WERI-Rb-1 (cell line): ENCODE measurements at places on chromosomes 5 and 9.
A peak's percentile ranks its signal among the peaks of the same experiment; 100 is the strongest.

- peak; percentile 10 for DNase-seq
These were observed 86.4 kb downstream of the ADRB2 start for GRCh38 chr5:148912714-148913398.

DNA sequence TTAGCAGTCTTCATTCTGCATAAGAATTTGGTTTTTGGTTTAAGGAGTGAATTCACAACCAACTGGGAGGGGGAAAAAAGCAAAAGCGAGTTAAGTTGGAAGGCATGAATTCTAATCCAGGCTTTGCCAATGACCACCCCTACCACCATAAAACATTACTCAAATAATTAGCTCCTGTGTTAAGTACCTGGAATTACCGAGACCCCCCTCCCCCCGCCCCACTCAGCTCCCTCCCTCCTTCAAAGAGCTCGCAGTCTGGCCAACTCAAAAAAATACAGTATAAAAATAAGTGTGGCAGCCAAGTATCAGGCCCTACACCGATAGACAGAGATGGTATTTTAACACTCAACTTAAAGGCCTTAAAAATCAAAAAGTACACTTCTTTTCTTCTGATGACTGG lies 492 bp downstream of the ATG12 start:
- DNase-seq, result no peak

DNA sequence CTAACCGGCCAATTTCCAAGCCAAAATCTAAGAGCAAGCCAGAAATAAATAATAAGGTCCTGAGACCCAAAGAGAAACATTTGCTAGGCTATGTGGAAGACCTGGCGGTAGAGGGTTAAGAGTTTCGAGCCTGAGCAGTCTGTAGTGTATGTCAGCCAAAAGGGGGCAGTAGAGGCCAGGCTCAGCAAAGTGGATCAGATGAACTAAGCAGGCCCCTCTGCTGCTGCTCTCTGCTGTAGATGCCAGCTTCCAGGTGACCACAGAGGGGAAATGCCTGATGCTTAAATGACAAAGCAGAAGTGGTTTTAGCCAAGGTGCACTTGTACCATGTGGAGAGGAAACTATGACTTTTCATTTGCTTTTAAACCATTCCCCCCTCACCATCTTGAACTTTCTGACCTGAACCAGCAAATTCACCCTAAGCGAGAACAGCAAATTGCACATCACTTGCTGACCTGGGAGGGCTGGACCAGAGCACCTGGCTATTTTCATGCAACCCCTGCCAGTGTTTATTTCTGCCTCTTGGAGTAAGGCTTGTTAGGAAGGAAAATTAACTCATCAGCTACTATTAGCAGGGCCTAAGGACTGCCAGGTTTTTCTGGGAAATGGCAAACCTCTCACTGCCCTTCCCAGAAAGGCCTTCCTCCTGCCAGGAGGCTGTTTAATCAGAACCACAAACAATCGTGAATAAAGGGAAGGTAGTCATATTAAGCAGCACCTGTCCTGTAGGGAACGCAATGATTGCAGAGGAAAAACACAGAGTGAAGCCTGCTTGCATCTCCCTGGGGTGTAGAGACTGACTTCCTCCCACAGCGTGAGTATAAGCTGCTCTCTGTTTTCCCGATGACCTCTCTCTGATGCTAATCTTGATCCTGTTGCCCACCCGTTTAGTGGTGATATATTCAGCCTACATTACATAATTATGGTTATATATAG lies 818.2 kb downstream of the TLR4 start:
- DNase-seq, result peak; percentile 82

DNA sequence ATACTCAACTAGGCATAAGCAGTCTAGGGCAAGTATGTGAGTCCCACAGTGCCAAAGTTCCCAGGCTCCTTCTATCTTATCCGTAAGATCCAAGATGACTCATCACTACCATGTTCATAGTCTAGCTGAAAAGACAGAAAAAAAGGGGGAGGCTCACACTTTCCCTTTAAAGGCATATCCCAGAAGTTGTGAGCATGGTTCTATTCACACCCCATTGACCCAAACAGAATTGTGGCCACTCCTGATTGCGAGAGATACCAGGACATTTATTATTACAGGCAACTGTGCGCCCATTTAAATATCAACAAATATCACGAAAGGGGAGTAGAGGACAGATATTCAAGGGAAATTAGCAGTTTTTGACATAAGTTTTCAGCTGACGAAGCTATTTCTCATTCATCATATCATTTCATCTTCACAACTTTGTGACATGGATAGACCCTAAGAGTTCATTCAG lies 8.1 kb upstream of the PFDN1 start:
- no peak for DNase-seq

GRCh38 chr5:172771439-172772111 lies 580 bp upstream of the DUSP1 start:
- no peak for DNase-seq

DNA sequence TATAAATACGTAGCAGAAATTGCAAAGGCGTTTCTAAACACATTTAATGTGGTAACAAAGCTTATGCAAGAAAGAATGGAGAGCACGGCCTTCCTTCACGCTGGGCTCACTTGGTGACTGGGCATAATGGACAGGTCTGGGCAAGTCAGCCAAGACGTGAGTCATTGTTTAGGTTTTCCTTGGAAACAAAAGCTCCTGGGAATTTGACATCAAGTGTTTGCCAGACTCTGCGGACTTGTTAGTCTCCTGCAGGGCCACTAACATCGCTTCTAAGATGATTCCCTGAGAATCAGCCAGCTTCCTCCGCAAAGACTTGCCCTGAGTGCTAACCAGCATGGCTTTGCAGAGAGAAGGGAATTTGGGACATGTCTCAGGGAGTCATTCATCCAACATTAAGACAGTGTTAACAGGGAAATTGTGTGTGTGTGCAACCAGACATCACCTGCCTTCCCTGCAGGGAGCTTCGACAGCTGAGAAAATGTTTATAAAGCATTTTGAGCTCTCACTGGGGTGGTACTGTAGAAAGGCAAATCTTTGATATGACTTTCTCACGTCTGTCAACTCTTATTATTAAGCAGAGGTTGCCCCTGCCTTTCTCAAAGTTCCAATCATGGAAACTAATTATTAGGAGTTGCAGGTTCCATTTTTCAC lies 182.5 kb downstream of the NTRK2 start:
- DNase-seq, result no peak

DNA sequence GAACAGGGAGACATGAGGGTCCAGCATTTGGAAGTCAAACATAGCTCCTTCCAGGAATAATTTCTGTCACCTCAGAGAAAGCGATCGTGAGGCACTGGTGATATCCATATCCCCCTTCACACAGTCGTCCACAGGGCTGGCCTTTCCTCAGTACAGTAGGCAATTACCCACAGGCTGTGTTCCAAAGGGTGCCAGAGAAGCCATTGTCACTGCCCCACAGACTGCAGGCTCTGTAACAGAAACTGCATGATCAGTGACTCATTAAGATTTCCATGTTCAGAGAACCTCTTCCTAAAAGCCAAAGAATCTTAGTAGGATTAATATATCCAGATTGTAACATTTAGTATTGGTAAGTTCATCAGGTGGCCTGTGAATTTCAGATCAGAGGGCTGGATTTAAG lies 127.6 kb downstream of the RPS23 start:
- no peak for DNase-seq

DNA sequence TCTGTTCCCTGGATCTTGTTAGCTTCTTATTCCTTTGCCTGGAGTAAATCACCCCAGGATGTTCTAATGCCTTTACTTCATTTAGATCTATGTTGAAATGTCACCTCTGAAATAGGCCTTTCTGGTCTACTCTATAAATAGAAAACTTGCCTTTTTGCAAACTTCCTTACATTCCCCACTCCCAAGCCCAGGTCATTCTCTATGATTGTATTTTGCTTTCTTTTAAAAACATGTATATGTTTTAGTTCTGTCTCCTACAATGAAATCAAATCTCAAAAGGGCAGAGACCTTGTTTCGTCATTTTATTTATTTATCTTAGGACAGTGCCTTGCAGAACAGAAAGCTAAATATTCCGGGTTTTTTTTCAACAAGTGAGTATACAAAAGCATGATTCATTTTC lies 1657.7 kb upstream of the C9orf72 start:
- DNase-seq, result no peak

- DNase-seq, result no peak
These were observed 416.4 kb downstream of the CSNK1G3 start for GRCh38 chr5:123928401-123928800.
